ENCODE measurements at places on chromosomes 4 and X.
A peak's percentile ranks its signal among the peaks of the same experiment; 100 is the strongest.

DNA sequence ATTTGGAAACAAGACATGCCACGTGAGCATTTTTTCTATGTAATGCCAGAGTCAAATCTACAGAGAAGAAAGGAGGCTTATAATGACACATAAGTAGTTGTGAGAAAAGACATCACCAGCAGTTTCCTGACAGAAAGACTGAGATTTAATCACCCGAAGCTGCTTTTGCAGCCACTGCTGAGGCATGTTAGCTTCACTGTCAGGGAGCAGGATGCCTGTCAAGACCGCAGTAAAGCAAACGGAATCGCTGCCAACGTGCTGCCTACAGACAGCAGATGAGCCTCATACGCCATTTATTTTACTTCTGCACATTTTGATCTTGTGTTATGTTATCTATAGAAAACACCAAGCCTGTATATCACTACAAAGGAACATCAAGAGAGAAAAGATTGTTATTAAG is 68.7 kb upstream of the NDST3 start:
- no peak for DNase-seq

GRCh38 chrX:16524316-16524715 is 125.6 kb upstream of the S100G start:
- no peak for DNase-seq

DNA sequence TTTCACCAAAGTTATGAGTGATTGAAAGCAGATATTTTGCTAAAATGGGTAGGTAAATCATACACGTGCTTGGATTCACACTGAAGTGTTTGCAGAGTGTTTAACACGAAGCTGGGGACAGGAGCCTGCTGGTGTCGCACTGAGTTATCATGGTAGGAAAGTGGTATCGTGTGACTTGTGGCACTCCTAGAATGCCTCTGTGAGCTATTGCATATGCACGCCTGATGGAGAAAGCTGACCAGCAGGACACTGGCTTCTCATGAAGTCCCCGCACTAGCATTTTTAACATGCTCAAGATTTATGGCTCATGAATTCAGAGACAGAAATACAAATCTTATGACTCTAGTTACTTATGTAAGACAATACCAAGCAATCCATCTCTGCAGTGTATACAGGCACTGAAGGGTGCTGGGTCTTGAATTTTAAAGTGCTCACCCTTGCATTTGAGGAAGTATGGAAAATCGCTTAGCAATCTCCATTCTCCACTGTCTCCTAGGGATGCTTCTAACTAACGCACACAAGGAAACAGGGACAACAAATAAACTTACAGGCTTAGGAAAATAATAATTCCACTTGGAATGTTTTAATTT is 19.8 kb downstream of the VCX3B start:
- no peak for DNase-seq

- DNase-seq: no peak
Observed at GRCh38 chrX:120736989-120737388, 107.1 kb upstream of the C1GALT1C1 start.

DNA sequence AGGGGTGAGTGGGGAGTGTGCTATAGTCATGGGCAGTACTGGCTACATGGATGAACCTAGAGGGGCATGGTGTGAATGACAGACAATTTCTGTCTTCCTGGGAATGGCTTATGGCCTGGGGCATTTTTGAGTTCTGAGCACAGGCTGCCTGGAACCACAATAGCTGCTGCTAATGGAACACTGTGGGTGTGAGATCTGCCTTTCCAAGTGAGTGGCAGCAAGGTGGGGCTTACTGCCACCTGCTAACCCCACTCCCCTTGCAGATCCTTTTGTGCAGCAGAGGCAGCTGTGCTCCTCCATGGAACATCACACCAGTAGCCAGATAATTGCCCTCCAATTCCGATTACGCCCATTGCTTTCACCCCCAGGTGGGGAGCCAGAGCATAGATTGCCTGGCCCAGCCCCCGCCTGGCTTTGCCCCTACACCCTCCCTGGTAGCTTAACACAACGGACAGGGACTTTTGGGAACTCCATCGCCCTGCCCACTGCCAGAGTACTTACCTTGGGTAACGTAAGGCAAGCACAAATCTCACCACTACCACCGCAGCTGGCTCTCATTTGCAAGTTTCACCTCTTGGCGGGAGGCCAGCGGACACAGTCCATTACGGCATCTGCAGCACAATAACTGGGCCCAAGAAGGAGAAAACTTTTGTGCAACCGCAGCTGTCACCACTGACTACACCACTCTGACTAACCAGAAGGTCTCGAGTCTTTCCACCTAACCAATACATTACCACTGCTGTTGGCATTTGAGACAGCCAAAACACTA is 421.2 kb upstream of the NWD2 start:
- DNase-seq: no peak

- no peak for DNase-seq
Observed at GRCh38 chr4:141246683-141247429, 26.2 kb downstream of the ZNF330 start.

GRCh38 chr4:111268769-111269414 is 646.0 kb upstream of the PITX2 start:
- no peak for DNase-seq

DNA sequence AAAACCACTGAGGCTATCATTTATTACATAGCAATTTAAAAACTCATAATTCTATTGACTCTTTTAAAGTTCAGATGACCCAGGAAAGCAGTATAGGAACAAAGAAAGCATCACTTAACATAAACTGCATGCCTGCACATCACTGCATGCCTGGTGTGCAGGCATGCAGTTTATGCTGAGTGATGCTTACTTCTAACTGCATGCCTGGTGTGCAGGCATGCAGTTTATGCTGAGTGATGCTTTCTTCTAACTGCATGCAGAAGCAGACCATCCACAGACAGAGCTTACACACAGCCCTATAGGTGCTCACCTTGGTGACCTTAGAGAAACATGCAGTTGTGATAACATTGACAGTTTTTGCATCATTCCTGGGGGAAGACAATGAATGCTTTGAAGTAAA is 17.0 kb downstream of the SDAD1 start:
- DNase-seq: no peak

- no peak for DNase-seq
Observed at GRCh38 chrX:110871839-110872238, 76.2 kb upstream of the CHRDL1 start.

DNA sequence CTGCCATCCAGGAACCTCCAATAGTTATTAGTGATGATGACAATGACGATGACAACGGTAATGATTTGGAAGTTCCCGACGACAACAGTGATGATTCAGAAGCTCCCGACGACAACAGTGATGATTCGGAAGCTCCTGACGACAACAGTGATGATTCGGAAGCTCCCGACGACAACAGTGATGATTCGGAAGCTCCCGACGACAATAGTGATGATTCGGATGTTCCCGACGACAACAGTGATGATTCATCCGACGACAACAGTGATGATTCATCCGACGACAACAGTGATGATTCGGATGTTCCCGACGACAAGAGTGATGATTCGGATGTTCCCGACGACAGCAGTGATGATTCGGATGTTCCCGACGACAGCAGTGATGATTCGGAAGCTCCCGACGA is 14.7 kb downstream of the CXCR3 start:
- DNase-seq: no peak

DNA sequence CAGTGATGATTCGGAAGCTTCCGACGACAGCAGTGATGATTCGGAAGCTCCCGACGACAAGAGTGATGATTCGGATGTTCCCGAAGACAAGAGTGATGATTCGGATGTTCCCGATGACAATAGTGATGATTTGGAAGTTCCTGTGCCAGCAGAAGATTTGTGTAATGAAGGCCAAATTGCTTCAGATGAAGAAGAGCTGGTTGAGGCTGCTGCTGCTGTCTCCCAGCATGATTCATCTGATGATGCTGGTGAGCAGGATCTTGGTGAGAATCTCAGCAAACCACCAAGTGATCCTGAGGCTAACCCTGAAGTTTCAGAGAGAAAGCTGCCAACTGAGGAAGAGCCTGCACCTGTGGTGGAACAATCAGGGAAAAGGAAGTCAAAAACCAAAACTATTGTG is 14.2 kb downstream of the CXCR3 start:
- no peak for DNase-seq

- DNase-seq: no peak
Observed at GRCh38 chrX:71993371-71993770, 82.7 kb downstream of the NHSL2 start.

GRCh38 chr4:36394352-36394903 is 113.0 kb downstream of the DTHD1 start:
- DNase-seq: no peak

DNA sequence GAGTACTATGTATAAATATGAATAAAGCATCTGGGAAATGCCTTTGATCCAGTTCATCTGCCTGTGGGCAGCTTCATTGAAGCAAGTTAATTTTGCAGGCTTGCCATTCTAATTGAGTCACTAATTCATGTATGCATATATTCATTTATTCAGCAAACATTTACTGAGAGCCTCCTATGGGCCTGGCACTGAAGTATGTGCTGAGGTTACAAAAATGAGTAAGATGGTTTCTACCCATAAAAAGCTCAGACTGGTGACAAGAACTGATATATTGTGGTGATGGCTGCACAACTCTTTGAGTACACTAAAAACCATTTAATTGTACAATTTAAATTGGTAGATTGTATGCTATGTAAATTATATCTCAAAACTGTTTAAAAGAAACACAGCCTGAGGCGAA is 1.1 kb upstream of the MRPL1 start:
- no peak for DNase-seq

- no peak for DNase-seq
Observed at GRCh38 chr4:132540268-132540667, 608.8 kb upstream of the PCDH10 start.

DNA sequence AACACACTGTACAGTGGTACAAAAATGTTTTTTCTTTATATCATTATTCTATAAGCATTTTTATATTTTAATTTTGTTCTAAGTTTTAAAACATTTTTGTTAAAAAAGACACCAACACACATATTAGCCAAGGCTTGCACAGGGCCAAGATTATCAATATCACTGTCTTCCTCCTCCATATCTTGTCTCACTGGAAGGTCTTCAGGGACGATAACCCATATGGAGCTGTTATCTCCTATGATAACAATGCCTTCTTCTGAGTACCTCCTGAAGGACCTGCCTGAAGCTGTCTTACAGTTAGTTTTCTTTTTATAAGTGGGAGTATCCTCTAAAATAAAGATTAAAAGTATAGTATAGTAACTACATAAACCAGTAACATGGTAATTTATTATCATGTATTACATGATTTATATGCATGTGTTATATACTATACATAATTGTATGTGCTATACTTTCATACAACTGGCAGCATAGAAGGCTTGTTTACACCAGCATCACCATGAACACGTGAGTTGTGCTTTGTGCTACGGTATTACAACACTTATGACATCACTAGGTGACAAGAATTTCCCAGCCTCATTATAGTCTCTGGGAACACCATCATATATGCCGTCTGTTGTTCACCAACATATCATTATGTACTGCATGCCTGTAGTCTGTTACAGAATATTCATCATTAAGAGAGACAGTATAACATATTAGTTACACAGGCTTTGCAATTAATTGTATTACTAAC is 90.7 kb downstream of the WDFY3 start:
- DNase-seq: no peak

GRCh38 chr4:7068279-7068842 is 497 bp upstream of the GRPEL1 start:
- DNase-seq: no peak

DNA sequence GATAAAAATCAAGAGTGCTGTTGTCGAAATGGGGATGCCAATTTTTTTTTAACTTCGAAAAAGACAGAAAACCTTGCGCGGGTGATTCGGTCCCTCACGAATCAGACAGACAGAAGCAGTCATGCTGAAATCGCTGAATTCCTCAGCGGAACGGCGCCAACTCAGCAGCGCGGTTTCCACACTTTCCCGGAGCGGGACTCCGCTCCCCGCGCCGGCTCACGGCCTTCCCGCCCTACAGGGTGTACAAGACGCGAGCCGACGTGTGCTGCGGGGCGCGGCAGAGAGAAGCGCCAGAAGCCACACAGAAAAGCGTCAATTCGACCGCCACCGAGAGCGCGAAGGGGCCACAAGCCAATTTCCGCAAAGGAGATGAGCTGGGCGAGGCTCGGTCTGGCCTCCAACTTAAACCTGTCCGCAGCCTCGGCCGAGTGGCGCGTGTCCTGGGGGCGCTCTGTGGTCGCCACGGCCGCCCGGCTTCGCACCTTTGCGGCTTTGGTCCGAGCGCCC is 1.3 kb downstream of the NEXMIF start:
- DNase-seq: peak; percentile 49

- DNase-seq: no peak
Observed at GRCh38 chr4:153349206-153349805, 4.8 kb downstream of the MND1 start.

DNA sequence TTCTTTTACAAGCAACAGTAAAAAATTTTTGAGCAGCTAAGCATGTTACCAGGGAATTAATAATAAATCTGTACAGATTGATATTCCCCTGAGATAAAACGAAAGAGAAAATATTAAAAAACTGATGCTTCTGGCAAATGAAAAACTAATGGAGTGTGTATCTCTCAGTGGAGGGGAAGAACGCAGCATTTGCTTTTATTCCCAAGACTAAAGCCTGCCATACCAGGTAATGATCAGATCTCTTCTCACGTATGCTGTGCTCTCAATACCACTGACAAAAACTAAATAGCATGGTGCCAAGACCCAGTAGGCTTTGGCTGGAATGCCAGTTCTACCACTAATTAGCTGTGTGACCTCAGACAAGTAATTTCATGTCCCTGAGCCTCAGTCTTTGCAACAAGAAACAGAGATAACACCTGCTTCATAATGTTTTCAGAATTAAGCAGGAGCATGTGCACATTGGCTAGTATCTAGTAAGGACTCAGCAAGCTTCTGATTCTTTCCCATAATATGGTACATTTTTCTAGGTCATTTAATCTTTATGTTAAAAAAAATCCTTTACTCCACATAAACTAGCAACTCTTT is 179.6 kb downstream of the CENPC start:
- DNase-seq: no peak

- DNase-seq: peak; percentile 90
Observed at GRCh38 chrX:105822138-105823091, at the start of gene NRK. NRK (plus strand) TSS chrX:105822539; CDS start chrX:105822846, 307 bp downstream.

DNA sequence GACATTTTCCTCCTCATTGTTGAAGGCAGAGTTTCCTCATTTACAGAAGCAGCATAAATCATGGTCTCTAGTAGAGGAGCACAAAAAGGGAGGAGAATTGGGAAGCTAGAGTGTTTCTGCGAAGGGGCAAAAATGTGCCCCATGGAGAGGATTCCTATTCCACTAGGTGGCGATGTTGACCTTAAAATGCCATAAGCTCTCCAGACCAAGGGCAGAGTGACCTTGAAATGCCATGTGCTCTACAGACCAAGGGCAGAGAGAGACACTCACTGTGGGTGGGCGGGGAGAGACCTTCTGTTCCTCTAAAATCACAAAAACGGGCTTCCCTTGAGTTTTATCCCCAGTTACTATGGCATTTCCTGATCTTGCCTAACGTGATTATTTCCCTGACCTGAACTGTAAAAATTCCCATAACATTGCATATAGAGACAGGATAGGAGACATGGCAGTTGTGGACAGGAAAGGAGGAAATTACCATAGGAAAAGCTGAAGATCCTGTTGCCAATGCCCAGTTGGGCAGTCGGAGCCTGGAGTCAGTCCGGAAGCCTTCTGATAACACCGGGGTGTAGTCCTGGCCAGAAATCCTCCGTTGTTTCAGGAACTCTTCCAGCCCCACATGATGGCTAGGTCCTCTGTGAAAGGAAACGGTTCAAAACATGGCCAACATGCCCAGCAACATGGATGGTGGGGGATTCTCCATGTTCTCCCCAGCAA is 567.7 kb downstream of the MAGEB5 start:
- no peak for DNase-seq
